Activated naive CD4-positive, alpha-beta T cell (primary cell): ENCODE measurements at places on chromosomes 5 and 9.

GRCh38 chr9:27408001-27408400 is 111.1 kb upstream of the EQTN start:
- no peak for DNase-seq

DNA sequence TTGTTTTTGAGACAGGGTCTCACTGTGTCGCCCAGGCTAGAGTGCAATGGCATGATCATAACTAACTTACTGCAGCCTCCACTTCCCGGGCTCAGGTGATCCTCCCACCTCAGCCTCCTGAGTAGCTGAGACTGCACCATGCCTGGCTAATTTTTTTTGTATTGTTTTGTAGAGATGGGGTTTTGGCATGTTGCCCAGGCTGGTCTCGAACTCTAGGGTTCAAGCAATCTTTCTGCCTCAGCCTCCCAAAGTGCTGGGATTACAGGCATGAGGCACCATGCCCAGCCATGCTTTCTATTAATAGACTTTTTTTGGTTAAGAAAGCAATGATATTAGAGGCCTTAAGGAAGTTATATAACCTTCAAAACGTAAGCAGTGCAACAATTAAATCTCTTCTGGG is 23.3 kb downstream of the CLTA start:
- no peak for DNase-seq

- no peak for DNase-seq
Measured at GRCh38 chr5:149608936-149609545, 27.7 kb downstream of the ARHGEF37 start.

DNA sequence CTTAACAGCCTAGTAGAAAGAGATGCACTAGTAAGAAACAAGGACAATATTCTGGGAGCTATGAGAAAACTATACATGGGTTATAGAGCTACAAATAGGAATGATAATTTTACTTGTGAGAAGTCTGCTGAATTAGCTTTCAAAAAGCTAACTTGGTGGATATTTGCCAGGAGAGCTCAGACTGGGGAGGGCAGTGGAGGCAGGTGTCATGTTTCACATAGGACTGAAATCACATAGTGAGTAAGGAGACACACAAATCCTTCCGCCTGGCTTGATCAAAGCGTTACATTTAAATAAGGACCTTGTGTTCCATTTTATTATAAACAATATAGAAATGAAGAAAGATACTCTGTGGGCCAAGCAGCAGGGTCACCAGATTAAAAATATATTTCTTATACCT is 235.0 kb downstream of the ISL1 start:
- DNase-seq: no peak

DNA sequence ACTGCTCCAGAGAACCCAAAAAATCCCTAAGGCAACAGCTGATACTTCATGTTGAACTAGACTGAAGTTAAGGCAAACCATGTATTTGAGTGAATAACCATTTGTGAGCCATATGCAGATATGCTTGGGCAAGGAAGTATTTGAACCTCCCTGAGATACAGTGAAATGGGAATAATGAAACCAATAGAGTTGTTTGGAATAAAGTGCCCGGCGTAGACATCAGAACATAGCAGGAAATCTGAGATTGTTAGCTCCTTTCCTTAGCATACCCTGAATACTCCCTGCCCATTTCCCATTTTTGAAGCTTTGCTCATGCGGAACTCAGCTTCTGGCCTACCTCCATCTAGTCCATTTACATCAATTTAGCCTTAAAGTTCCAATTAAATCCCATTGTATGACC is 611.9 kb downstream of the EFNA5 start:
- DNase-seq: no peak

- no peak for DNase-seq
Measured at GRCh38 chr9:111074395-111074794, 36.1 kb upstream of the LPAR1 start.

DNA sequence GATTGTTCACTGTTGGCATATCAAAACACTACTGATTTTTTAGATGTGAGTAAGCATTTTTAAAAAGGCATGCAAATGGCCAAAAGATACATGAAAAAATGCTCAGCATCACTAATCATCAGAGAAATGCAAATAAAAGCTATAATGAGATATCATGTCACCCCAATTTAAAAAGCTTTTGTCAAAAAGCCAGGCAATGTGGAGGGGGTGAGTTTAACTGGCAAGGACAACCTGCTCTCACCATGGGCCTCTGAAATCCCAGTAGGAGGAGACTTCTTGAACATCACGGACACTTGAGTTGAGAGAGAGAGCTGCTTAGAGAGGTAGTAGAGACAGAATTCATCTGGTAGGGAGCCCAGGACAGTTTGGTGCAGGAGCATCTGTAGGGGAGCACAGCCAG is 347.1 kb upstream of the MPDZ start:
- DNase-seq: no peak

- no peak for DNase-seq
Measured at GRCh38 chr5:57836921-57837320, 354.3 kb upstream of the ACTBL2 start.

DNA sequence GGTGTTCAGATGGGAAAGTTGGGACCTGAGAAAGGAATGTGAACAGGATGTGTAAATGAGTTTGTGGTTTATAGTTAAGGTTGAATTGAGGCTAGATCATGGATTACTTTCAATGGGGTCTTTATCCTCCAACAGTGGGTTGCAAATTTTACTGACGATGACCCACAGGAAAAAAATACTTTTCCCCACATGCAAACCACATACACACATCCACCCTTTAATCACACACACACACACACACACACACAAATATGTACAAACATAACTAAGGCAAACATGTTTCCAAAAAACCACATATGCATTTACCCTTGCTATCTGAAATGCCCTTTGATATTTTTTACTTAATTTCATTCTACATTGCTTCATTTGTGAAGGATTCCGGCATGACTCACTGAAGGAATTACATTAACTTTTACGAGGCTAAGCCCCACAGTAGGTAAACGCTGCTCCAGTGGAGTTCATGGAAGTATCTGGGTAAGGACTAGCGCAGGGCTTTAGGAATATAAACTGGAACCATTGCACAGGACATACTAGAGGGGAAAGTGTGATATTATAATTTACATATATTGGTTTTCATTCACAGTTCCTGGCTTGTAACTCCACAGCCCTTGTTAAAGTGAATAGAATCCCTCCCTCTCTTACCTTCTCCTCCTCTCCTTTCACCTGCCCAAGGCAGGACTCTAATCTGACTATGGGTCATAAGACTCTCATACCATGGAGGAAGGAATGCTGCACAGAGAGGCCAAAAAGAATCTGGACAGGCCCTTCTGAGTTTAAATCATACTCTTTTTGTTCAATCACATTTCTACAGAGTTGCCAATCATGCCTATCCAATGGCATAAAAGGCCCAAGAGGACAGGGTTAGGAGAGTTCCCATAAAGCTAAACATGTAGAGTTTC is 8.5 kb upstream of the SPEF2 start:
- DNase-seq: no peak
